ENCODE measurements at places on chromosomes 3 and 15.
A peak's percentile ranks its signal among the peaks of the same experiment; 100 is the strongest.

DNA sequence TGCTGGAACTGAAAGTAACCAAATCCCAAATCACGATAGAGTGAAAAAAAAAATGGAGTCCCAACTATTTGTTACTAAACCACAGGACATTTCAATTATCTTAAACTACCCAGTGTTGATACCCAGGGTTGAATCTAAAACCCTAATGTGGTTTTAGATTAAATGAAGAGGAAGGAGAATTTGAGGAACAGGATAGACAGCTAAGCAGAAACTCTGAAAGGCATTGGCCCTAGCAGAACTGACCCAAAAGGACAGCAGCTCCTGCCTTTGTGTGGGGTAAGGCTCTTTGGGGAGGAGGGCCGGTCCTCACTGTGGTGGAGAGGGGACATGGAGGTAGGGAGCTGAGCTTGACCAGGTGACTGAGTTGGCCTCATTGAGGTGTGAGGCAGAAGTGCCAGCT is 30.7 kb upstream of the SNRK start:
- DNase-seq, result no peak

GRCh38 chr3:112966633-112967032 is 8.3 kb downstream of the CD200R1 start:
- DNase-seq, result no peak

DNA sequence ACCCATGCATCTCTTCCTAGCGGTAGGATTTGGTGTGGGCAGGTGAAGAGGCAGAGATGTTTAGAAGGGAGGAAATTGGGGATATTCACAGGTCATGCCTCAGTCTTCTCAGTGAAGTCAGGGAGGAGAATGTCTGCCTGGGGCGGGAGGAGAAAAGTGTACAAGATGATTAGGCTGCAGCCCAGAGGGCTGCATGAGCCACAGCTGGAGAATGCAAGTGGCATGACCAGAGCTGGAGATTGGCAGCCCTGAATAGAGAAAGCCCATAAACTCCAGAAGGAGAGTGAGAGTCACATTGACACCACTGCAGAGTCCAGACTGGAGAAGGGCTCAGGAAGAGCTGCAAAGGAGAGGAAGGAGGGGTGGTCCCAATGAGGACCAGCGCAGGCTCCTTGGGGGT is 22.6 kb downstream of the PDHB start:
- DNase-seq, result no peak

DNA sequence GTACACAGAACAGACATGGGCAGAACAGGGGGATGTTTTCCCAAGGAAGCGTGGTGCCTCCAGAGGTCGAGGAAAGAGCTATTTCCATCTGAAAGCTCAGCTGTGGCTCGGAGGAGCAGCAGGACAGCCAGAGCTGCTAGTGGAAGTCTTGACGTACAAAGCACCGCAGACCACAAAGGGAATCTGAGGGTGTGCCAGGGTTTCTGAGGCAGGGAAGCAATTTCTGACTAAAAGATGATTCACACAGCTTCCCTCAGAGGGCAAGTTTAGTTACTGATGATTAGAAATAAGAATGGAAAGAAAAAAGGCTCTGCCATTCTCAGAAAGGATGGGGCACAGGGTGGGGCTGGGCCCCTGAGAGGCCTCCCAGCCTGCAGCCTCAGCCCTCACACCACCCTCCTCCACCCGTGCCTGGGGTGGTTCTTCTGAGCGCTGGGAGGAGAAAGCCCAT is 45.8 kb upstream of the SEC13 start:
- no peak for DNase-seq

DNA sequence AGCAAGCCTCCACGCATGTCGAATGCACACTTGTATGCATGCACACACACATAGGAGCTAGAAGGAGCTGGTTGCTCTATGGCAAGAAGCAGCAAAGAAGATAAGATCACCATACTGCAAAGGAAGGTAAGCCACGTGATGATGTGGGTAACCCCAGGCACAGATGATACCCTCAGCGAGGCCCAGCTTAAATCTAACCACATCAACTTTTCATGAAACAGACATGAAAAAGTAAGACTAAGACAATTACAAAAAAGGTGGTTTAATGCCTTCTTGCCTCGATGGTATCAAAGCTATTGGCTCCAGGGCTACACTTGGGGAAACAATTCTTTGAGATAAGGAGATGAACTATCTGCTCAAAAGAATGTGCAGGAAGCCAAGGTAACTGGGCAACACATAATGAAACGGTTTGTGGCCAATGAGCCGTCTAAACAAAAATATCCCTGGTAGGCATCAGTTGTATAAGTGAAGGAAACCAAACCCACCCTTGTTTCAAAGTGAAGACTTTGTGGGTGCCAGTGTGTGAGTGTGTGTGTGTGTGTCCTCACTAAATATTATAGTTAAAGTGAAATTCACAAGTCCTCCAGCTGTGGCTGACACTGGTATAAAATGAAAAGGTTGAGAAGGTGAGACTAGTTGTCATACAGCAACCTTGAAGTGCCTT is 365.7 kb upstream of the ICE2 start:
- DNase-seq, result peak; percentile 31

DNA sequence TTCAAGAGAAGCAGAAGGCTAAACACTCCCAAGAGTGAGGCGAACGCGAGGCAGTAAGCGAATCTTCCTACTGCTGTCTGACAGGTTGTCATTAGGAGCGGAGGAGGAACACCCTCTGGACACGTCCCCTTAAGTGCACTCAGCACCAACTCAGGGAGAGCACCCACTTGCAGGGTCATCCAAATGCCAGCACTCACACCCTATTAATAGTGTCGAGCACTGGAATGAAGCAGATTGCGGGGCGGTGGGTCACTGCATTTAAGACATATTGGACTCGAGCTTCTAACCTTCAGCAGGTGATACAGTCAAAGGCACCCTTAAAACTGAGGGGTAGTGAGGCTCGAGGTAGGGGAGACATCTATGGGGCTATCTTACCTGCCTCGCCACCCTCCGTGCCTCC is 28.7 kb downstream of the SH3BP5 start:
- no peak for DNase-seq

All from stimulated activated CD8-positive, alpha-beta memory T cell treated with anti-CD3 and anti-CD28 coated beads, Interleukin-2, amount 100 ng/mL, for 1 hour (primary cell).